ENCODE measurements at places on chromosomes 12 and 14. TPM values are rescaled to one million over a fixed set of nuclear protein-coding genes. Genes with fewer than 3 reads are reported as not detected.

GRCh38 chr12:46134205-46134811 lies 134.5 kb downstream of the SLC38A1 start:
- DNase-seq, result no peak

DNA sequence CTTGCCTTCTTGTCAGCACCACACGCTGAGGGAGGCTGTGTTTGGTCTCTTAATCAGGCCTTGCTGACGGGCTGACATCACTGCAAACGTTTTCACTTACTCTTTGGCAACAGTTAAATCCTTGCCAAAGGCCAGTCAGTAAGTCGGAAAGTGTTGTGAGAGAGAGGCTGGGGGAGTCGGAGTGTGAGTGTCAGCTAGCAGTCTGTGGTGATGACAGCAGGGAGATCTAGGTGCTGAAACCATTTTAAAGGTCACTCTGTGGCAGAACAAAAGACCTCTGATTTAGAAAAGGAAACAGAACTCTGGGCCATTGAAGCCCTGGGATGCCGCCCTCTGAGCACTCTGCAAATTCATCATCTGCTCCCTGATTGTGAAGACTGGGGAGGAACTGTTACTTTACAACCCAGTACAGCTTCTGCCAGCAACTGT lies 143.5 kb downstream of the PAX9 start:
- DNase-seq, result peak; percentile 11

- DNase-seq, result no peak
These were observed 566.1 kb downstream of the BCL11B start for GRCh38 chr14:98705871-98706300.

DNA sequence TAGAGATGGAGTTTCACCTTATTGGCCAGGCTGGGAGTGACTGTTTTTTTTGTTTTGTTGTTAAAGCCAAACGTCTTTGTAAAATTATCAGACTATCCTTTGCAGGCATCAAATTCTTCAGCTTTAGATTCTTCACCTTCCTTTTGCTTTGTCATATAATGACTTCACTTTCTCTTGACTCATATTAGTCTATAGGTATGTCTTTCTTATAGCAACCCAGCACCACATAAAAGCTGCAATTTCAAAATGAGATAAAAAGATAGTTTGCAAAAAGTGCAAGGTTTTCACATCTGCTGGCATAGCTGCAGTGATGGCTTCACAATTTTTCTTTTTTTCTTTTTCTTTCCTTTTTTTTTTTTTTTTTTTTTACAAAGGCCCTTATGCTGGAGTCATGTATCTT lies 39.2 kb downstream of the COX16 start:
- no peak for DNase-seq

DNA sequence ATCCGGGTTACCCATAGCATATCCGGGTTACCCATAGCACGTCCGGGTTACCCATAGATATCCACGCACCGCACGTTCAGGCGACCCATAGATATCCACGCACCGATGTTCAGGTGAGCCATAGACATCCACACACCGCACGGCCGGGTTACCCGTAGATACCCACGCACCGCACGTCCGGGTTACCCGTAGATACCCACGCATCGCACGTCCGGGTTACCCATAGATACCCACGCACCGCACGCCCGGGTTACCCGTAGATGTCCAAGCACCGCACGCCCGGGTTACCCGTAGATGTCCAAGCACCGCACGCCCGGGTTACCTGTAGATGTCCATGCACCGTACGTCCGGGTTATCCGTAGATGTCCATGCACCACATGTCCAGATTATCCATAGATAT lies 60.3 kb upstream of the SYT1 start:
- no peak for DNase-seq

DNA sequence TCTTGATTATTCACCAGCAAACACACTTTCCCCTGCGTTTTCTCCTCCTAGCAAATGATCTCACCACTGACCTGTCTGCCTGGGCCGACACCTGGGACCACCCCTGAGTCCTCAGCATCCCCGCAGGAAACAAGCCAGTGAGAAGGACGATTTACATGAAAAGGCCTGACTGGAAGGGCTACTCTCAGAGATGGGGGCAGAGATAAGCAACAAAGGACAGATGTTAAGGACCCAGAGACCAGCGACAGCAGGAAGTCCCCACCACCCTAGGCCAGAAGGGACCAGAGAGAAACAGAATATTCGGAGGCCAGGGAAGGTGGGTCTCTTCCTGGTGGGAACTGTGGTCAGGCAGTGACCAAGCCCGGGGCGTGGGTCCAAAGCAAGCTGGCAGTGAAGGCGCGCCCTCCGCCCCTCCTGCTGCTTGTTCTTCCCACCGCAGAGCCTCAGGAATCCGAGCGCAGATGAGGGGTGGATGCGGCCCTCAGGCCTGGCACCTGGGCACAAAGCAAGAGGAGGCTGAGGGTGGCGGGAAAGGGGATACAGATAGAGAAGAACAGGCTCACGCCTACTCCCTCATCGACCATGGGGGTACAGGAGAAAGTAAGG lies 55.8 kb downstream of the STX2 start:
- no peak for DNase-seq

DNA sequence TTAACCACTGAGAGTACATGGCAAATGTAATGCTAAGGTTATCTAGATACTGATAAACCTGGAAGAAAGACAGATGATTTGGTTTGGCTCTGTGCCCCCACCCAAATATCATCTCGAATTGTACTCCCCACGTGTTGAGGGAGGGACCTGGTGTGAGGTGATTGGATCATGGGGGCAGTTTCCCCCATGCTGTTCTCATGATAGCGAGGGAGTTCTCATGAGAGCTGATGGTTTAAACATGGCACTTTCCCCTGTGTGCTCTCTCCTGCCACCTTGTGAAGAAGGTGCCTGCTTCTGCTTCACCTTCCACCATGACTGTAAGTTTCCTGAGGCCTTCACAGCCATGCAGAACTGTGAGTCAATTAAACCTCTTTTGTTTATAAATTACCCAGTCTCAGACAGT lies 14.2 kb downstream of the NOXRED1 start:
- DNase-seq, result no peak

DNA sequence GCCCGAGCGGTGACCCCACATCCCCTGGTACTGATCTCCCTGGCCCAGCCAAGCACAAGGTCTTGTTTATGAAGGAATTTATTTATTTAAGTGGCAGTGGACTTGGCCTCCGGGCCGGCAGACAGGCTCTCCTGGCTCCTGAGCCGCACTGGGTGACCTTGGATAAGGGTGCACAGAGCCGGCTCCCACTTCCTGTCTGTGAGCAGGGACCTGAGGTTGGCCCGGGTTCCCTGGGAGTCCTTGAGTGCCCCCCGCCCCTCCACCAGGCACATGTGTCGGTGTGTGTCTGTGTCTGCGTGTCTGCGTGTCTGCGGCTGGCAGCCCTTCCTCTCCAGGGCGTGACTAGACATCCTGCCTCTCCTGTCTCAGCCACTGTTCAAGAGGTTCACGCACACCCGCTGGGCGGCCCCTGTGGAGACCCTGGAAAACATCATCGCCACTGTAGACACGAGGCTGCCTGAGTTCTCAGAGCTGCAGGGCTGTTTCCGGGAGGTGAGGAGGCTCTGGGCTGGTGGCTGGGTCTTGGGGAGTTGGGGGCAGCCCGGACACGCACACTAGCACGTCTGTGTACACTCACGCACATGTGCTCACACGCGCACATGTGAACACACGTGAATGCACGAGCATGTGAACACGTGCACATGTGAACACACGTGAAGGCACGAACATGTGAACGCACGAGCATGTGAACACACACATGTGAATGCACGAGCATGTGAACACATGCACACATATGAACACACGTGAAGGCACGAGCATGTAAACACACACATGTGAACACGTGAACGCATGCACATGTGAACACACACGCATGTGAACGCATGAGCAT lies 9.3 kb downstream of the TNFAIP2 start:
- DNase-seq, result no peak

DNA sequence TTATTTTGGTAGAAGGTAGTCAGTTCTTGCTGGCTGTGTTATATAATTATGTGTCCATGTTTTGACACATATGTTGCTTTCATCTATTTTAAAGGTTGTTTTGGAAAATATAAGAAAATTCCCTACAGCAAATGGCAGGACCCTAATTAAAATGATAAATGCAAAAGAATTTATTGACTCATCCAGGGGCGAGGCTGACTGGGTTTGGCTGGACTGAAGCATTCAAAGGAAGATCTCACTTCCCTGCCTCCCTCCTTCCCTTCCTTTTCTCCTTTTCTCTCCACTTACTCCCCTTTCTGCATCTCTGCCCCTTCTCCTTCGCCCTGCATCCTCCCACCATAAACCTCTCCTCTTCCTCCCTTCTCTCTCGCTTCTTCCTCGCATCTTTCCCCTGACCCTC lies 129.6 kb downstream of the SNAPC1 start:
- no peak for DNase-seq

GRCh38 chr12:2306735-2307134 lies 253.9 kb downstream of the CACNA1C start:
- DNase-seq, result no peak

DNA sequence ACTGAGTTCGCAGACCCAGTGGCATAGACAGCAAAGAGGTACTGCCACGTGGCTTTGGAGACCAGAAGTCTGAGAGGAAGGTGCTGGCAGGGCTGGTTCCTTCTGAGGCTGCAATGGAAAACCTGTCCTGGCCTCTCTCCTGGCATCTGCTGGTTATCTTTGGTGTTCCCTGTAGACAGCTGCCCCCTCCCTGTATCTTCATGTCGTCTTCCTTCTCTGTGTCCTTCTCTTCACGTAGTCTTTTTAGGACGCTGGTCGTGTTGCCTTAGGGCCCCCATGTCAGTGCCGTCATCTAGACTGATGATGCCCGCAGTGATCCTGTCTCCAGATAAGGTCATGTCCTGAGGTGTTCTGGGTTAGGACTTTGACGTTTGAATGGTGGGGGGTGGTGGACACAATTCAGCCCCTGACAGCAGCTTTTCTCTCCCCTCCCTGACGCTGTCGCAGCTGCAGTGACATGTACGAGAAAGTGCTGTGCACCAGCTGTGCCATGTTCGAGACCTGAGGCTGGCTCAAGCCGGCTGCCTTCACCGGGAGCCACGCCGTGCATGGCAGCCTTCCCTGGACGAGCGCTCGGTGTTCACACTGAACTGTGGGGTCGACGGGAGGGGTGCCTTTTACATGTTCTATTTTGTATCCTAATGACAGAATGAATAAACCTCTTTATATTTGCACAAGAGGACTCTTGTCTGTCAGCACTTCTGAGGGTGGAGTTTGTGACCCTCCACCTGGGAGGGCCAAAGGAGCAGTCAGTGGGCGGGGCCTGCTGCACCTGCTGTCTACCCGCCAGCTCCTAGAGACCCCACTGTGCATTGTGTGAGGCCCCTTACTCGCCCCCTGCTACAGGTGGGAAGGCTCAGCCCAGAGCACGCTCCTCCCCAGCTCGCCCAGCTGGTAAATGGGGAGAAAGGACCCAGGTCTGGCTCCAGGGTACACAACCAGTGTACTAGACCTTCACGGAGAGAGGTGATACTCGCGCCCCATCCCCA lies 6.3 kb downstream of the SIVA1 start:
- DNase-seq, result no peak

DNA sequence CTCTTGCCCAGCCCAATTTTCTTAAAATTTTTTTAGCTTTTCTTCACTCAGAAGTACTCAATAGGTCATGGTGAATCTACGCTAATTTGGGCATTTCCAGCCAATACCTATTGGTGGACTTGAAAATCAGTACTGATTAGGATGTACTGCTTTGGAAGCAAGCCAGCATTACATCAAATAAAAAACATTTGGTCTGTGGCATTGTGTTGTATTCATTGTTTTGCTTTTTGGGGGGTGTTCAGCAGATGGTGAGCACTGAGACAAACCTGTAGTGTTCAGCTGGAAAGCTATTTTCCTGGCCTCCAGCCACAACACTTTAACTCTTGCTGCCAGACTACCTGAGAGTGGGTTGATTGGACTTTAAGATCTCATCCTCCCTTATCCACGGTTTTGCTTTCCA lies 4.0 kb downstream of the MAPKAPK5 start:
- no peak for DNase-seq

- DNase-seq, result no peak
These were observed 108.5 kb downstream of the DACT1 start for GRCh38 chr14:58746261-58746660.

GRCh38 chr14:96089401-96089800 lies 50.2 kb downstream of the C14orf132 start:
- DNase-seq, result no peak

The KRT6C gene
- not detected for polyA plus RNA-seq

The HSPB8 gene
- polyA plus RNA-seq, result 8.9 TPM

The OR4M1 gene
- polyA plus RNA-seq, result not detected

The SYCP3 gene
- 2.2 TPM for polyA plus RNA-seq

The LRRC43 gene
- 8.0 TPM for polyA plus RNA-seq
